ENCODE measurements at places on chromosomes 5 and 9.

GRCh38 chr9:120619751-120620655 is 40.0 kb upstream of the CDK5RAP2 start:
- DNase-seq, result no peak

- DNase-seq, result no peak
Observed at GRCh38 chr9:71306134-71306533, 184.7 kb upstream of the TRPM3 start.

- no peak for DNase-seq
Observed at GRCh38 chr9:119794836-119795235, 425.6 kb upstream of the BRINP1 start.

GRCh38 chr5:72307968-72308852 is 11.8 kb downstream of the MRPS27 start:
- peak; percentile 80 for DNase-seq

GRCh38 chr5:10363519-10364185 is 10.2 kb downstream of the MARCHF6 start:
- DNase-seq, result no peak

DNA sequence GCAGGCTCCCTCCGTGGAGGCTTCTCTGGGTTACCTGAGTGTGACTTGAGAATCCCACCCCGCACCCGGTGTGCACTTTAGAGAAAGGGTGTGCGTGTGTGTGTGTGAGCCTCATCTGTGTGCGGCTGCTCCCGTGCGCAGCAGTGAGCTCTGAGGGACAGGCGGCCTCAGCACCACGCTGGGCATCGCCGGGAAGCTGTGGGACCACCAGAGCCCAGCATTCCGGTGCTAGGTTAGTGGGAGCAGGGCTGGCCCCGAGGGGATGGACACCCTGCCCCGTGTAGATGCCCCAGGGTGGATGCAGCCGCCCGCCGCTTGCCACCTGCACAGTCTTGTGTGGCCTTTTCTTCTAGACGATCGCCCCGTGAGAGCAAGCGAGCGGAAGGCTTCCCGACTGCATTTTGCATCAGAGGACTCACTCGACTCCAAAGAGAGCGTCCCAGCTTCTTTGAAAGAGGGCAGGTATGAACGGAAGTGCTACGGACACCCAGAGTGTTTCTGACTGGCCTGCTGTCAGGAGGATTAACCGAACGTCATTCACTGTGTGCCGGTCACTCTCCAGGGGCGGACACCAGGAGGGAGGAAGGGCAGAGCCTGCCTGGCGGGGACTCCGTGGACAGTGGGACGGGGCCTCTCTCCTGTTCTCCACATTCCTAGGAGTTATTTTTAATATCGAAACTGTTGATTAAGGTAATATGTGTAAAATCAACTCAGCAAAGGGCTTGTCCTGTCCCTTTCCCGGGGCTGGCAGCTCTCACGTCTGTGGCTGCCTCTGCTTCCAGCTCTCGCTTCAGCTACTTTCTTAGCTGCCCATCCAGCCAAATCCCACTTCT is 12.2 kb downstream of the CEP72 start:
- DNase-seq, result no peak

DNA sequence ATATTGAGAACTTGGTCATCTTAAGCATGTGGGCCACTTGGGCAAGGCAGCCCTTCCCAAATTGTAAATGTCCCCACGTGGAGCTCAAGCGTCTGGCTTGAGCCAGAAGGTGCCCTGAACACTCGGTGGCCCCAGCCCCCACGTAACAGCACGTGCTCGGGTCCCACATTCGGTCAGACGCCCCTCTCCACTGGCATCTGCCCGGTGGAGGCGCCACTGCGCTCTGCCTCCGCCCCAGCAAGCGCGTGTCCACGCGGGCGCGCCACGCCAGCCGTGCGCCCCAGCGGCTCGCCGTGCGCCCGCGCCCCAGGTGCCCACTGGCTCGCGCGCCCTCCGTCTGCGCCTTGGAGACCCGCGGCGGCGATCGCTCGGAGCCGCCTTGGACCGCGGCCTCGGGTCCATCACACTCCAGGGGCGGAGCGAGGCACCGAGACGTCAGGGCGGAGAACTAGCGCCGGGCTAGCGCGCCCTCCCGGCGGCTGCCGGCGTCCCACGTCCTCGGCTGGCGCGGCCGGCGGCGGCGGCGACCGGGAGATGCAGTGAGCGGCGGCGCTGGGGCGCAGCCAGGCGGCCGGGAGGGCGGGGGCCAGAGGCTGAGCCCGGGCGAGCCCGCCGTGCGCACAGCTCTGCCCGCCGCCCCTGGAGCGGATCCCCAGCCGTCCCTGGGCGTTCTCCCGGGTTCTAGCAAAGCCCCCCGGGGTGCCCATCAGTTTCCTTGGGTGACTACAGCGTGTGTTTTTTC is at the start of gene PALM2AKAP2:
PALM2AKAP2 (plus strand) TSS at position 488 of the 742 bp plus-strand sequence. CDS start 291 bp downstream, outside the sequence.
- no peak for DNase-seq
